ENCODE measurements at places on chromosomes 7 and 10.

- no peak for DNase-seq
Measured at GRCh38 chr7:156466272-156466671, 174.3 kb upstream of the RNF32 start.

DNA sequence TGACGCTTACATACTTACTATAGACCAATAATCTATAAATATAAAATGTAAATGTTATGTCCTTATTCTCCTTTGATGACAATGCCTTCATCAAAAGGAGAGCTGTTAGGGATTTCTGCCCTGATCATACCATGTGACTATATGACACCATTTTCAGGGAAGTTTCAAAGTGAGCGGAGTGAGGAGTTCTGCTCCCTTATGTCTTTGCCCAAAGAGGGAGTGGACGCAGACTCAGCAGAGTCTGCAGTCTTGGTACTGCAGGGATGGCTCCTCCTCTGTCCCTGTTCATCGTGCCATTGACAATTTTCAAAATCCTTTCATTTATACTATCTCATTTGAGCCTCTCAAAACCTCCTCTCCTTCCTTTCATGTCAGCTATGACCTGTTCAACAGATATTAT, 27.9 kb downstream of the HYAL4 start:
- DNase-seq, result no peak

- DNase-seq, result no peak
Measured at GRCh38 chr10:7030134-7030855, 380.5 kb downstream of the SFMBT2 start.

- no peak for DNase-seq
Measured at GRCh38 chr7:2072042-2072441, 160.7 kb downstream of the MAD1L1 start.

- DNase-seq, result no peak
Measured at GRCh38 chr10:79397051-79397450, 48.4 kb downstream of the ZCCHC24 start.

DNA sequence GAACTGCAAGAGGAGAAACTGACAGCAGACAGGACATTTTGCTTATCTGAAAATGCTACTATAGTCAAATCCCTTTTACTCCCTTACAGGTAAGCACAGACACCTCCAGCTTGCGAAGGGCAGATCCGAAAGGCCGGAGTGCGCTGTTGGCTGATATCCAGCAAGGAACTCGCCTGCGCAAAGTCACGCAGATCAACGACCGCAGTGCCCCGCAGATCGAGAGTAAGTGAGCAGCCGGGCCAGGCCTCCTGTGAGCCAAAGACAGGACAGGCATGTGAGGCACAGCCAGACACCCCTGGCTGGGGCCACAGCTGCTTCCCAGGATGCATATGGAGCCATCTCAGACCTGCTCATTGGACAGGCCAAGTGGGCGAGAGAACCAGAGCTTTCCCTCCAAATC, 69.4 kb downstream of the WIPF3 start:
- no peak for DNase-seq

DNA sequence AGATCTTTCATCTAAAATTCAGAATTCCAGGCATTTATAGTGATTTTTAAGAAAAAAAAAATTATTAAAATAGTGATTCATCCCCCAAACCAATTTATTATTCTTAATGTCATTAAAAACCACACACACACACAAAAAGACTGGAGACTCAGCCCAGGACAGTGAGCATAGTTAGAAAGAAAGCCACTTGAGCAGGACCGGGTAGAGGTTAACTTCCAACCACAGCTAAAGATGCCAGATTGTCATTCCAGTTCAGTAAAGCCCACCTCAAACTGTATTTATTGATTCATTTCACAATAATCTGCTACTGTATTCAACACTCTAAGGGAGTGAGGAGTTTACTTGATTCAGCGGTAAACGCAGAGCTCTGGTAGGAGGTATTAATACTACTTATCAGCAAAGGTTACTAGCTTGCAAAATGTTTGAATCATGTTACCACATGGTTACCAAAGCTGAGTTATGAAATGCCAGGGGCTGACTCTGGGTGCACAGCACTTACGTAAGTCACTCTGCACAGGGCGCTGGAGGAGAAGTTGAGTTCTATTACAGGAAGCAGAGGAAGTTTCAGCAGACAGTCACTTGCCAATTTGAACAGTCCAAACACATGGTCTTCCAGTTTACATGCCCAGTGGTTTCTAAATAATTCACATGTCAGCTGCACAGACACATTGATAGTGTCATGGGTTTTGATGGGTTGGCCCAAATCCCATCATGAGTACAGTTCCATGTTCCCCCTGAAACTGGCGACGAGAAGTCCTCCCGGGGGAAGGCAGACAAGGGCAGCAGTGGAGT, 64.6 kb downstream of the KLF6 start:
- DNase-seq, result no peak

DNA sequence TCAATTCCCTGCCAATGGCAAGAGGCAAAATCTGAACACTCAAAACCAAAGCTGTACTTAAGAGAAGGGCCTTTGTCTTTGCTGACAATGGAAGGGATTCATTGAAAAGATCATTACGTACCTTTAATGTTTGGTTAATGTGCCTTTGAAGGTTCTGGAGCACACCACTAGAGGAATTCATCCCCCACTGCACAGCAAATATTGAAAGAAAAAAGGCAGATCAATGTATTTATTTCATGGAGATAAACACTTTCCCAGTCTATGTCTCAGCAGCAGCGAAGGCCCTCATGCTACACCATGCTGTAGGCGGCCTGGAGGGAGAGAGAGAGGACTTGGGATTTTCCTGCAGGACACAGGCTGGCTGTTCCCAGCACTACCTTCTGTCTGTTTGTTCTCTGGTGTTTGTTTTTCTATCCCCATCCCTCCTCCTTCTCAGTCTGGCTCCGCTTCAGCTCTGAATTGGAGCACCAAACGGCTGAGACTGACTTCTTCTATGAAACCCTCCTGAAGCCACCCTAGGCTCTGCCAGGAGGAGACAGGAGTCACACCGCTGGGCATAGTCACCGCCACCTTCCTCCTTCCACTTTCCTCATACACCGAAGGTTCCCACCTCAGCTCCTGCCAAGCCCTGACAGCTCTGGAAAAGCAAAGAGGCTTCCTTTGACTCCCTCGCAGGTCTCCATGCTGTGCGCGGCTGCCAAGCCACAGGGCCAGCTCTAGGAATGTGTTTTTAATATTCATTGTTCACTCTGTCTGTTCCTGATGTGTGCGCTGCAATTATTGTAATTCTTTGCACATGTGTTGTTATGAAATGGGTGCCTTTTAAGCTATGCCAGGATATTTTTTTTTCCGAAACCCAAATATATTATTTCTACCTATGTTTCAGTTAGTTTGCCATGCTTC, 301.5 kb downstream of the FZD1 start:
- no peak for DNase-seq

DNA sequence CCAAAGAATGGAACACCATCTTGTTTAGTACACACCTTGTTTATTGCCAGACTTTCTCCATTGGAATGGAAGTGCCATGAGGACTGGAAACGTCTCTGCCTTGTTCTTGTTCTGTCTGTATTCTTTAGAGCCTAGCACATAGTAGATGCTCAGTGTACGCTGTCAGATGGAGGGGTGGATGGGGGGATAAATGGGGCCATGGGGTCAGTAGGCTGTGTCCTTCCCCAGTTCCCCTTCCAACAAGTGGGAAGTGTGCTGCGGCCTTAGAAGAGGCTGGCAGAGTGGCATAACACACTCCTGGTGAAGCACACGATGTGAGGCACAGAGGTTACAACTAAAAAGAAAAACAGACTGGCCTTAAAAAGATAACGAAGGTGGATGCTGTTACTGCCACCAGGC, 61.9 kb downstream of the TMEM209 start:
- DNase-seq, result no peak

DNA sequence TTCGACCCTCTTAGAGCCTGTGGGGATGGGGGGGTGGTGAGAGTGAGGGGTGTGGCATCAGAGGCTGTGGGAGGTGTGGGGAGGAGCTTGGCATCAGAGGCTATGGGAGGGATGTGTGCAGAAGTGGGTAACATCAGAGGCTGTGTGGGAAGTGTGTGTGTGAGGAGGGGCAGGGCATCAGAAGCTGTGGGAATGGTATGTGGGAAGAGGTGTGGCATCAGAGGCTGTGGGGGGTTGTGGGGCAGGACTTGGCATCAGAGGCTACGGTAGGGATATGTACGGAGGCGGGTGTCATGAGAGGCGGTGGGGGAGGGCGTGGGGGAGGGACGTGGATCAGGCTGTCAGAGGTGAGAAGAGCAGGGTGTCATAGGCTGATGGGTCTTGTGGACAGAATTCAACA, 97.4 kb downstream of the SEC23IP start:
- DNase-seq, result no peak

Measured in stimulated activated CD4-positive, alpha-beta T cell treated with anti-CD3 and anti-CD28 coated beads, TNF-alpha, amount 100 ng/mL, for 4 hours (primary cell).